ENCODE measurements at places on chromosomes 3 and 15.

DNA sequence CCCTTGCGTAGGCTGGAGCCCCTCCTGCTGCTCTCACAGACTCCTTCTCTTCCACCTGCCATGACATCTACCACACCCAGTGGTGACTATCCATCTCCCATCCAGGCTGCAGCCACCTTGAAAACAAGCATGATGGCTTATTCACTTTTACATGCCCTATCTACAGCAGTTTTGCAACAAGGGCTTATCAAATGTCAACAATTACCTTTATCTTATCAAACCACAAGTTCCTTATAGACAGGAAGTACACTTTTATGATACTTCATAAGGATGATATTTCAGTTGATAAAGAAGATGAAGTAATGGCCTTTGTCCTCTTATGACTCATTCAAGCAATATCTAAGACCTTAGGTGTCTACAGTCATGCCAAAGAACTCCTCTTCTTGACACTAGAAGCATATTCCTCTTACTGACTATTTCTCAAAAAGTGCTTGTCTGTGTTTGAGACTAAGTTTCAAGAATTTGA lies 125.3 kb upstream of the SPRED1 start:
- DNase-seq = no peak

DNA sequence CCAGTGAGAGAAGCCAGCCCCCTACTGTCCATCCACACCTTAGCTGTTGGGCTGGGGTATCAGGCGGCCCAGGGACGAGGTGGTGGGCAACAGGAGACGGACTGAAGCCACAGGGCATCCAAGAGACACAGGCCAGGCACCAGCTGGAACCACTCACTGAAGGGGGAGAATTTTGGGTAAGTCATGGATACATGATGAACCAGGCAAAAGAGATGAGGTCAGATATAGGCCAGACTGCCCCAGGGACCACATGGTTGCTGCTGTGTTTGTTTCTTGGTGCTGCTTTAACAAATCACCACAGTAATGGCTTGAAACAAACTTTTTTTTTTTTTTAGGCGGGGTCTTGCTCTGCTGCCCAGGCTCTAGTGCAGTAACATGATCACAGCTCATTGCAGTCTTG lies 66.4 kb downstream of the SEMA5B start:
- DNase-seq = no peak

DNA sequence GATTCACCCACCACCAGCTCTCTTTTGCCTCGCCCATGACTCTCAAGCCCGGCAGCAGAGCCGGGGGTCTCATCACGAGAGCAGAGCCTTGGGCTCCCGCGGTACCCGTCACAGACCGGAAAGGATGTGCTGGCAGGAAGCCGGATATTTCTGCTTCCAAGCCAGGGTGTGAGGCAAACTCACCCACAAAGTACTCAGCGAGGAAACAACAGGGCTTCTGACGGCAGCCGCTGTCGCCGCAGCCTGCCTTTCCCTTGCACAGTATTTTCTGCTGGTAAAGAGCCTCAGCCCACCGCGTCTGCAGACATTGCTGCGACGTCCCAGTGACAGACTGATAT lies 119.9 kb downstream of the NSMCE3 start:
- DNase-seq = no peak

- no peak for DNase-seq
These were observed 15.0 kb downstream of the IL17RD start for GRCh38 chr3:57150113-57150581.

Measured in stimulated activated CD8-positive, alpha-beta memory T cell treated with anti-CD3 and anti-CD28 coated beads, Interleukin-7, amount 100 ng/mL, for 24 hours (primary cell).